NCI-H460 (cell line): ENCODE measurements at places on chromosomes 16 and 17. TPM values are rescaled to one million over a fixed set of nuclear protein-coding genes. Genes with fewer than 3 reads are reported as not detected.

SPNS3 gene
- not detected in 2 replicates for total RNA-seq

CNTD1 gene
- 0.17 and 0.98 TPM in 2 replicates for total RNA-seq

ACSM2B gene
- not detected in 2 replicates for total RNA-seq

TBX2 gene
- 9.9 and 11.1 TPM in 2 replicates for total RNA-seq

CD300A gene
- not detected in 2 replicates for total RNA-seq
